ENCODE measurements at places on chromosomes 12 and 14.

DNA sequence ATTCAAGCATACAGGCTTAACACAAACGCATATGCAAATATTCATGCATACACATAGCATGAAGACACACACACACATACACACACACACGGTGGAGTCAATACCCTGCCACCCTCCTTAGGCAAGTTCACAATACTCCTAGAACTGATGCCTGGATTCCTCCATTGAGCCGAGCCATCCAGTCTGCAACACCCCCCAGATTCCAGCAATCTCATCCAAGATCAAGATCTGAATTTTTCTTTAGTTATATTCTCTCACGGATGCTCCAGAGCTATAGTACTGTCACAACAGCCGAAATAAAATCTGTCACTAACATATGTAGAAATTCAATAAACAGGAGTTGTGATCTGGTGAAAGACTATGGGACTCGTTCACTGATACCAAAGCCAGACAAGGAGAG lies 110.8 kb downstream of the NUAK1 start:
- H3K4me1 ChIP-seq, result peaks cover 12% of the 10 kb centered on the region
- no peak overlapping the region for H3K4me3 ChIP-seq
- no peaks in the 10 kb centered on the region for H3K27me3 ChIP-seq
- H3K36me3 ChIP-seq, result no peaks in the 10 kb centered on the region

DNA sequence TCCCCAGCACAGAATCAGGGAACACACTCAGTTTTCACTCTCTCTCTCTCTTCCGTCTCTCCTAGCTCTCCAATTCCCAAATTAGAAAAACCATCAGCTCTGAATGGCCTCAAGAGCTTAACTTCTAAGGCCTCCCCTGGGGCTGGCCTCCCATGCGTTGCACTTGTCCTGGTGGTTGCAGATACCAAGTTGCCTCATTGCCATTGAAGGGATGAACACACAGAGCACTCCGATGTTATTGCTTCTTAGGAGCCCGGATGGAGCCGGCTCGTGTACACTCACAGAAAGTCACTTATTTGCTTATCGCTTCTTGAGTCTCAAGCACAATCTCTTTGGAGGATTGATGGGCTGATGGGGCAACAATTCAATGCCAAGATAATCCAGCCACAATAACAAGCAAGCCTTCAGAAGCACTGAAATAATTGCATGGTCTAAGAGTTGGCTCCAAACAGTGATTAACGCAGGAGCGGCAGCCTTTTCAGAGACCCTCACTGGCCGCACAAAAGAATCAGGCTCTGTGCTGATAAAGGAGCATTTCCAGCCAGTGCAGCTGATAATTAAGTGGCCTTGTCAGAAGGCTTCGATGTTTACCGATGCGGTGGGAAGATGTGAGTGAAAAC lies 175.8 kb upstream of the TMEM132C start:
- DNase-seq, result no peak
- no peaks in the 10 kb centered on the region for H3K27me3 ChIP-seq
- no peaks in the 10 kb centered on the region for H3K36me3 ChIP-seq
- H3K27ac ChIP-seq, result no peak overlapping the region
- no peak overlapping the region for H3K4me3 ChIP-seq

GRCh38 chr12:39103552-39104165 lies 198.3 kb upstream of the CPNE8 start:
- H3K36me3 ChIP-seq, result no peaks in the 10 kb centered on the region
- DNase-seq, result no peak
- no peak overlapping the region for H3K27ac ChIP-seq
- H3K4me1 ChIP-seq, result no peaks in the 10 kb centered on the region
- H3K4me3 ChIP-seq, result no peak overlapping the region

DNA sequence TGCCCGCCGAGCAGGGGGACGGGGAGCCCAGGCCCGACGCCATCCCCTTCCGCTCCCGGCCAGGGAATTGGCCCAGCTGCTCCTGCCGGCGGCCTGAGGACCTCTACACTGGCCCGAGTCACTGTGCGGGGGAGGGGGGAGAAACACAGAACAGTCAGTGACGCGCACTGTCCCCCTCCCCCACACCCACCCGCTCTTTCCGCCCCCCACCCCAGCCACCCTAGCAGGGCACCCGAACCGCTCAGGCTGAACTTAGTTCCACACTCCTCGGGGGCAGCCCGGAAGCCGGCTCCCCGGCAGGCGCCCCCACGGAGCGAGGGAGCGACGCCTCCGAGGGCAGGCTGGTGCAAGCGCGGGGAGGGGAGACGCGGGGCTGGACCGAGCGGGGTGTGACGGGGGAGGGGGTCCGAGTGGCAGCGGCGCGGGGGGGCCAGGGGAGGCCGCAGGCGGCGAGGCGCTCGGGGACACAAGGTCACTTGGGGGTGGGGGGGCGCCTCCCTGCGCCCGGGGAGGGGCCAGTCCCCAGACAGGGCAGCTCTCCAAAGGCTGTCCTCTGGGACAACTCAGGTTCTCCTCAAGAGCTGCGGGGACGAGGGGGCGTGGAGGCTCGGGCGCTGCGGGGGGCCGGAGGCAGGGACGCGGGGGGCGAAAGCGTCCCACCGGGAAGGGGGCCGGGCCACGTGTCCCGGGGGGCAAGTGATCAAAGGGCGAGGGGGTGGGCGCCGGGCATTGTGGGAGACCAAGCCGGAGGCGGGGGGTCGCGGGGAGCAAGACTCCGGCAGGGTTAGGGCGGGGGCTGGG lies 648 bp downstream of the CHD4 start:
- peaks cover 13% of the 10 kb centered on the region for H3K4me1 ChIP-seq
- DNase-seq, result peak; percentile 23
- H3K36me3 ChIP-seq, result peaks cover 20% of the 10 kb centered on the region
- H3K27me3 ChIP-seq, result no peaks in the 10 kb centered on the region
- peak overlapping the region; percentile 90 for H3K4me3 ChIP-seq
- H3K27ac ChIP-seq, result peak overlapping the region; percentile 88

GRCh38 chr14:103882503-103883262 lies 35.3 kb upstream of the PPP1R13B start:
- H3K4me3 ChIP-seq, result no peak overlapping the region
- H3K27me3 ChIP-seq, result peaks cover 24% of the 10 kb centered on the region
- peaks cover 3% of the 10 kb centered on the region for H3K4me1 ChIP-seq

DNA sequence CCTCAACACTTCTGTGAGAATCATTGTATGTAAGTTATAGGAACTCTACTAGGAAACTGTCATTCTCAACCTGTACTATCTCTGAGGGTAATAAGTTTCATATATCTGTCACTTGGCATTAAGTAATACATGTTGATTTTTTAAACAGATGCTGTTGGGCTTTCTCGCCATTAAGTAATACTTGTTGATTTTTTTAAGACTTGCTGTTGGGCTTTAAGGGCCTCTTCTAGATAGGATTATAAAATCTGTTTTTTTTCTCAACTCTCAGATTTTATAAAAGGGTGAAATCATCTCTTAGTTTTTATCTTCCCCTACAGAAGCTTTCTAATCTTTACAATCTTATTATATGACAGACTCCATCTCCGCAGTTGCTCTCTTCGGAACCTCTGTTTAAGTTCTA lies 5.6 kb downstream of the WASHC4 start:
- peaks cover 5% of the 10 kb centered on the region for H3K4me1 ChIP-seq
- no peak overlapping the region for H3K27ac ChIP-seq
- H3K36me3 ChIP-seq, result peaks cover 13% of the 10 kb centered on the region

DNA sequence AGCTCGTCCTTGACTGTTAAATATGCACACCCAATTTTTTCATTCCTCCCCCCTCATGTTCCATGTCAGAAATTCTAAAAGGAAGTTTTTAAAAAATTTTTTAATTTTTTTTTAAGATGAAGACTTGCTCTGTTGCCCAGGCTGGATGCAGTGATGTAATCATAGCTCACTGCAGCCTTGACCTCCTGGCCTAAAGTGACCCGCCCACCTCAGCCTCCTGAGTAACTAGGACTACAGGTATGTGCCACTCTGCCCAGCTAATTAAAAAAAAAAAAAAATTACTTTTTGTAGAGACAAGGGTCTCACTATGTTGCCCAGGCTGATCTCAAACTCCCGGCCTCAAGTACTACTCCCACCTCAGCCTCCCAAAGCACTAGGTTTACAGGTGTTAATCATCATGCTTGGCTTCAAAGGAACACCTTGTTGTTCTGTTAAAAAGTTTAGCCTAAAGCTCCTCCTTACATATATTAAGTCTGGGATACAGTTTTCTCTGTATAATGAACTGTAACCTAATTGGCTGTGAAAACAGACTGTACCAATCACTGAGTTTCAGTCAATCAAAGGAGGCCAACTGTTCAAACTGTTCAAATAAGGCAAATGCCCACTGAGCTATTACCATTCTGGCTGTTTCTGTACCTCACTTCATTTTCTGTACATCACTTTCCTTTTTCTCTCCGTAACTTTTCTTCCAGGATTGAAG lies 17.8 kb downstream of the SDR9C7 start:
- H3K4me3 ChIP-seq, result no peak overlapping the region
- H3K27me3 ChIP-seq, result peaks cover 4% of the 10 kb centered on the region
- no peaks in the 10 kb centered on the region for H3K4me1 ChIP-seq
- H3K27ac ChIP-seq, result no peak overlapping the region

DNA sequence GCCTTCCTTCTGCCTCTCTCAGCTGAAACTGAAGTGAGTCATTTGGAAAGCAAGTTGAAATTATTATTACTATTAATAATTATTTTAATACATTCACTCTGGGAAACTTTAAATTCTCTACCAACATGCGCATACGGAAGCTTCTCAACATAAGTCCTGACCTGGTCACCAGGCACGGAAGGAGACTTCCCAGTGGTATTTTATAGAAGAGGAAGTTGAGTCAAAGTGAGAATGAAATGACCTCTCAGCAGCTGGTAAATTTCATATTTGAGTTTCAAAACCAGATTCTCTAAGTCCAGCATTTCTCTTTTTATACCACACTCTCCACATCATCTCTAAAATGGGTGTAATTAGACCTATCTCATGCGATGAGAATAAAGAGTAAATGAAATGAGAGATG lies 747.4 kb downstream of the VRK1 start:
- no peaks in the 10 kb centered on the region for H3K36me3 ChIP-seq
- DNase-seq, result no peak
- H3K4me3 ChIP-seq, result no peak overlapping the region
- H3K27ac ChIP-seq, result no peak overlapping the region
- no peaks in the 10 kb centered on the region for H3K27me3 ChIP-seq

- H3K4me1 ChIP-seq, result no peaks in the 10 kb centered on the region
- H3K27me3 ChIP-seq, result peaks cover 46% of the 10 kb centered on the region
- H3K27ac ChIP-seq, result no peak overlapping the region
- H3K4me3 ChIP-seq, result no peak overlapping the region
- no peaks in the 10 kb centered on the region for H3K36me3 ChIP-seq
Measured at GRCh38 chr14:100786131-100786530, 39.8 kb upstream of the MEG3 start.

DNA sequence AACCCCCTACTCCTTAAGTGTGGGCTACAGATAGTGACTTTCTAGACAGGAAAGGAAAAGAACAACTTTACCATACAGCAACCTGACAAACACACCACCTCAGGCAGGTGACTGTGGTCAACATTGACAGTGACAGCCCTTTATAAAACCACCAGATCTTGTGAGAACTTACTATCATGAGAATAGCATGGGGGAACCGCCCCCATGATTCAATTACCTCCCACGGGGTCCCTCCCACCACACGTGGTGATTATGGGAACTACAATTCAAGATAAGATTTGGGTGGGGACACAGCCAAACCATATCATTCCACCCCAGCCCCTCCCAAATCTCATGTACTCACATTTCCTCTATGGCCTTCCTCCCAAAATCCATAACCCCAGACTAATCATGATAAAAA lies 16.3 kb downstream of the OR10P1 start:
- no peak overlapping the region for H3K27ac ChIP-seq
- DNase-seq, result no peak
- H3K36me3 ChIP-seq, result no peaks in the 10 kb centered on the region
- peaks cover 12% of the 10 kb centered on the region for H3K27me3 ChIP-seq
- no peaks in the 10 kb centered on the region for H3K4me1 ChIP-seq
- H3K4me3 ChIP-seq, result no peak overlapping the region

DNA sequence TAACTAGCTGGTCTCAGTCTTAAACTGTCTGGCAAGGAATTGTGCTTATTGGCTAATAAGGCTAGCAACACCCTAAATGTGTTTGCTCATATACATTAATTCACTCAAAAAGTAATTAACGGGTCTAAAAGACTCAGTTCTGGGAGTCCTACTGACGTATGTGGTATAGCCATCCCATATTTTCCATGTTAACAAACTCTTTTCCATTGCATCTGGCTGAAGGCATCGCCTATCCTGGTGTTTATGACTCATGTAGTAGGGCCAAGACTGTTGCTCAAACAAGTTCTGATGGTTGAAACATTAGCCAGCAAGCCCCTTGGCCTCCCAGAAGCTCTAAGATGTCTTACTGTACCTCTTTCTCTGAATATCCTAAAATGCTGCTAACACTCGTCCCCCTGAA lies 98.5 kb downstream of the PHLDA1 start:
- peak overlapping the region; percentile 65 for H3K27ac ChIP-seq
- H3K36me3 ChIP-seq, result no peaks in the 10 kb centered on the region
- DNase-seq, result peak; percentile 96
- peaks cover 19% of the 10 kb centered on the region for H3K4me1 ChIP-seq
- H3K4me3 ChIP-seq, result no peak overlapping the region
- no peaks in the 10 kb centered on the region for H3K27me3 ChIP-seq

DNA sequence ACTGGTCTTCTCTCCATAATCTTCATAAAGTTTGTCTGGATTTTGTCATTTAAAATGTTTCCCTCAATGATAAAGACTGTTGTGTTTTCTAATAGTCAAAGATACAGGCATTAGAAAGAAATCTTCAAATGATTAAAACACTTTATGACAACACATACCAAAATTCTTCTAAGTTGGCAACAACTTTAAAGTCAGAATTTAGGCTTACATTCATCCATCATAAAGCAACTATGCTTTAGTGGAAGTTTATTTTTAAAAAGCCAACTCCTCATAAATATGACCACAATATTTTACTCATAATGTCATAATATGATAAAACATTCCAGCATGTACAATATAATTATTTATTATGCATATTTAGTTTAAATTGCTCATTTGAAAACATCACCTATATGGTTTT lies 17.2 kb upstream of the CCER1 start:
- no peaks in the 10 kb centered on the region for H3K27me3 ChIP-seq
- H3K27ac ChIP-seq, result no peak overlapping the region
- DNase-seq, result no peak
- no peak overlapping the region for H3K4me3 ChIP-seq
- peaks cover 10% of the 10 kb centered on the region for H3K4me1 ChIP-seq

DNA sequence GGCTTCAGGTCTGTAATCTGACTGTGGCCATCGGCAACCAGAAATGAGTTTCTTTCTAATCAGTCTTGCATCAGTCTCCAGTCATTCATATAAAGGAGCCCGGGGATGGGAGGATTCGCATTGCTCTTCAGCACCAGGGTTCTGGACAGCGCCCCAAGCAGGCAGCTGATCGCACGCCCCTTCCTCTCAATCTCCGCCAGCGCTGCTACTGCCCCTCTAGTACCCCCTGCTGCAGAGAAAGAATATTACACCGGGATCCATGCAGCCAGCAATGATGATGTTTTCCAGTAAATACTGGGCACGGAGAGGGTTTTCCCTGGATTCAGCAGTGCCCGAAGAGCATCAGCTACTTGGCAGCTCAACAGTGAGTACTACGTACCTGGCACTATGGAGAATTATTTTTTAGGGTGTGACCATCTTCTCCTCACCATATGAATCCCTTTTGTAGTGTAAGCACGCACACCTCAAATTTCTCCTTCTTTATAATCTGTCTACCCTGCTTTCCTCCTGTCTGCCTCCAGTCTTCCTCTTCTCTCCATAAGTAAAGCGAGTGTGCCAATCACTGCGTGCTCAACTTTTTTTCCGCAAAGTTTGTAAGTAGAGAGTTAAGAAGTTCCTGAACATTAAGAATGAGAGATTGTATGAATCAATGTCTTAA lies at the start of gene TPH2:
TSS of gene TPH2 (plus strand) at position 118 of the 658 bp plus-strand sequence. CDS start at position 260, 142 bp downstream.
- peak; percentile 68 for DNase-seq
- no peaks in the 10 kb centered on the region for H3K36me3 ChIP-seq
- H3K27me3 ChIP-seq, result no peaks in the 10 kb centered on the region
- H3K27ac ChIP-seq, result no peak within 1 kb of the TSS

- no peak overlapping the region for H3K27ac ChIP-seq
- H3K4me1 ChIP-seq, result peaks cover 13% of the 10 kb centered on the region
- H3K36me3 ChIP-seq, result no peaks in the 10 kb centered on the region
- no peak overlapping the region for H3K4me3 ChIP-seq
- peak; percentile 83 for DNase-seq
Measured at GRCh38 chr12:101939856-101940265, 62.5 kb downstream of the DRAM1 start.

Data from IMR-90 (cell line).